ENCODE measurements at places on chromosomes 5 and 9.

DNA sequence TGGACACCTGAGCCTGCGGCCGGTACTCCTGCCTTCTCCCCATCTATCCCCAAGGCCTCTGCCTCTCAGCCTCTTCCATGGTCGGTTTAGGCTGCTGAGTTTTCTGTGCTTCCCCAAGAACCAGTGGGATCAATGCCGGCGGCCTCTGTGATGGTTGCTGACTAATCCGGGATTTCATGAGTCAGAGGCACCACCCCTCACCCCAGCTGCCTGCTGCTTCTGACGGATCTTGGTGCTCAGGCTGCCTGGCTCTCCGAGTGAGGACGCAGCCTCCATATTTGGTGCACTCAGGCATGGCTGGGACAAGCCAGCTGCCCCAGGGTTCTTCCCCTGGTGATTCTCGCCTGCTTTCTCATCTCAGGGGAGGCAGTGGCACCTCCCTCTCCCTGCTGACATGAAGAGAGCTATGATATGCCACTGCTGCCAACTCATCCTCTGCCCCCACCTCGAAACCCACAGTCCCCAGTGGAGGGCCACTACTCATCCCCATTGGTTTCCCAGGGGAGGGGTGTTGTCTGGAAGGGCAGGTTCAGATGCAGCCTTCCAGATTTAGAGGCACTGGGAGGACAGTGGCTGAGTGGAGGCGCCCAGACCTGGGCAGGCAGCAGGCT, 3.3 kb upstream of the MAN1B1 start:
- DNase-seq: no peak

DNA sequence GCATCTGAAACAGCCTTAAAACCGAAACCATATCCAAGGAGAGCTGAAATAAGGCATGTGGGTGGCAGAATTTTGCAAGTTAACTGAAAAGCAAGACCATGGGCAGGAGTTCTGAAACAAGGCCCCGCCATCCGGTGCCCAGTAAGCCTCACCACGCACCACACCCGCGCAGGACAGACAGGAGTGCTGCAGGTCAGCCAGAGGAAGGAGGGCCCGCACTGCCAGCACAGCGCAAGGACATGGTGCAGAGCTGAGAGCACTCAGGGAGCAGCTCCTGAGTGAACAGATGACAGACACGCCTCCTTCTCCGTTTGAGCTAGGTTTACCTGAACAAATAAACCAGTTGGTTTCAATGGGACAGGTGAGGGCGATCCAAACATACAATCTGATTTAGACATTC, 16.5 kb upstream of the ISCA1 start:
- no peak for DNase-seq

- no peak for DNase-seq
Observed at GRCh38 chr5:80399526-80400239, 8.2 kb upstream of the ZFYVE16 start.

DNA sequence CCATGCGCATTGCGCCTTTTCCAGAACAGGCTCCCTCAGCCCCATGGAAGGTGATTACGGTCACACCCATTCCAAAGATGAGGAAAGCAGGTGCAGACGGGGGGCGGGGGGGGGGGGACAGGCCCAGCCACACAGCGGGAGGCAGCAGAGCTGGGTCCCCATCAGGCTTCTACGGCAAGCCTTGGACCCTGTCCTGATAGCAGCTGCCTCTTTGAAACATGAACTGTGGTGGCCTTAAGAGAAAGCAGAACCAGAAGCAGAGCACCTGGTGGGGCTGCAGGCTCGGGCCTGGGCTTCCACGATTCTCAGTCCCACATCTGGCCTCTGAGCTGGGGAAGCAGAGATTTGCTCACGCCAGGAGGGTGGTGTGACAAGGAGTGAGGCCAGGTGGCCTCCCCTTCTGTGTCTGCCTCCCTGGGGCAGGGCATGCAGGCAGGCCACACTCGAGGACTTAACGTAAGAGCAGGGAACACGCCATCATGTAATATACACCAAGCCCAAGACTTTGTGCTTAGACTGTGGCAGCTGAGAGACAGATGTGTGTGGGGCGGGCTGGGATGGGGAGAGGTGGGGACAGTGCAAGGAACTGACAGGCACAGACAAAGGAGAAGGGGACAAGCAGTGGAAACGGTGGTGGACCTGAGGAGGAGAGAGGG, 14.2 kb upstream of the PHYKPL start:
- DNase-seq: no peak

- DNase-seq: no peak
Observed at GRCh38 chr9:123555646-123556045, 199.6 kb downstream of the CRB2 start.

DNA sequence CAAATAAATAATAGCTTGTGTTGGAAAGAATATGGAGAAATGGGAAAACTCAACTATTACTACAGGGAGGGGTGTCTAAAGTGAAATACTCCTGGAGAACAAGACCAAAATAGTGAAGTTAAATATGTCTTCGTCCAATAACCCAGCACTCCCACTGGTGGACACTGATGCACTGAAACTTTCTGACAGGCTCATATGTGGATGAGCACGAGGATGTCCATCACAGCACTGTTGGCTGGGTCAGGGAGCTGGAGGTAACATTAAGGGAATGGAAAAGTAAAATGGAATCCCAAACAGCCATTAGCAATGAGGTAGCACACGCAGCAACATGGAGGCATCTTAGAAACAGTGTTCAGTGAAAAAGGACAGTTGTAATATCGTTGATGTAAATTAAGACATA, 86.5 kb downstream of the LMNB1 start:
- no peak for DNase-seq

DNA sequence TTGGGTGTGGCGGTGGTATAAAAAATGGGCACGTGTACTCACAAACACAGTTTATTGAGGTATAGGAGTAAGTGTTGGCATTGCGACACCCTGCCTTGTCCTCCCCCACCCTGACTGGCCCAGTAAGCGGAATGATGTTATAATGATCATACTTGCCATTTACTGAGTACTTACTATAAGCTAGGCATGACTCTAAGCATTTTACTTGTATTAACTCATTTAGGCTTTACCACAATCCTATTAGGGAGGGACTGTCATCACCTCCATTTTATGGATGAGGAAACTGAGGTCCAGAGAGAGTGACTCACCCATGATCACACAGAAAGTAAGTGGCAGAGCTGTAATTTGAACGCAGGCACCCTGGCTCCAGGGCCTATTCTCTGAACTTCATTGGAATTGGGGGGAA, 2.3 kb downstream of the SMIM3 start:
- DNase-seq: no peak

- DNase-seq: no peak
Observed at GRCh38 chr9:20224756-20225155, 397.5 kb downstream of the MLLT3 start.

GRCh38 chr9:34630402-34631154, 1.7 kb upstream of the ARID3C start:
- DNase-seq: no peak

- DNase-seq: no peak
Observed at GRCh38 chr5:173153842-173154241, 9.5 kb downstream of the BNIP1 start.

DNA sequence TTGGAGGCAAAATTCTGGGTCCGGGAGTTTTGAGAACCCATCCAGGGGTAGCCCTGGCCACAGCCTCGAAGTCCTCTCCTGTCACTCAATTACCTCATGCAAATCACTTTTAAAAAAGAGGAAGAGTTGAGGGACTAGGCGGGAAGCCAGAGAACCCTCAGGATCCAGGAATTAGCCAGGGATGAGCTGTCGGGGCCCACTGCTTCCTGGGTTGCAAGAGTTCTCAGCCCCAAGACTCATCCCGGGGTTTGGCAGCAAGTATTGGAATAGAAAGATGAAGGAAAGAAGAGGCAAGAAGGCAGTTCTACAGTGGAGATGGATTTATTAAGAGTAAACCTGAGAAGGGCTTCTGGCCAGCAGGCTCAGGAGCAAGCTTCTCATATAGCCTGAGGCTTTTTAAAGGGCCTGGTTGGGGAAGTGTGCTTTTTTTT, 25.6 kb downstream of the C9orf50 start:
- DNase-seq: no peak

- DNase-seq: no peak
Observed at GRCh38 chr5:81632679-81633078, 118.2 kb downstream of the SSBP2 start.

- peak; percentile 91 for DNase-seq
Observed at GRCh38 chr5:15500325-15501001, 483 bp downstream of the FBXL7 start.

DNA sequence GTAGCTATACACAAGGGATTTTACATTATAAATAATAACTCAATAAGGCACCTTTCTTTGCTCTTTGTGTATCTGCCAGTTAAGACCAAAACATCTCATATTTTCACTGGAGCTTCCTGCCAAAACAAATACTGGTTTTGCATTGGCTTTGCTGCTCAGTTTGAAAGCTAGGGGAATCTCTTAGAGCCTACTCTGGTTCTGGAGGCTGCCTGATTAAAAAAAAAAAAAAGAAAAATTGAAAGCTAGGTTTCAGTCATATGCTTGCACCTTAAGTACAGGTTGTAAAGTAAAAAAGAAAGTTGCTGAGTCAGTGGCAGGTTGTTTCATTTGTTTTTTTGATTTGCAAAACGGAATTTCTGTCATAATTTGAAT, 2.3 kb downstream of the DENND4C start:
- DNase-seq: no peak

DNA sequence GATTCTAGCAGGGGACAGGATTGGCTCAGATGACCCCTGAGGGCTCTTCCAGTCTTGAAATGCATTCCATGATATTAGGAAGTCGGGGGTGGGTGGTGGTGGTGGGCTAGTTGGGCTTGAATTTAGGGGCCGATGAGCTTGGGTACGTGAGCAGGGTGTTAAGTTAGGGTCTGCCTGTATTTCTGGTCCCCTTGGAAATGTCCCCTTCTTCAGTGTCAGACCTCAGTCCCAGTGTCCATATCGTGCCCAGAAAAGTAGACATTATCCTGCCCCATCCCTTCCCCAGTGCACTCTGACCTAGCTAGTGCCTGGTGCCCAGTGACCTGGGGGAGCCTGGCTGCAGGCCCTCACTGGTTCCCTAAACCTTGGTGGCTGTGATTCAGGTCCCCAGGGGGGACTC, 2.9 kb upstream of the MYOZ3 start:
- peak; percentile 49 for DNase-seq

All from mesenteric fat pad (tissue), 1 donor.